ENCODE measurements at places on chromosomes 3 and 15.

- DNase-seq, result no peak
Observed at GRCh38 chr15:85743392-85744055, 51.2 kb downstream of the KLHL25 start.

- DNase-seq, result no peak
Observed at GRCh38 chr3:127634653-127635052, 5.7 kb downstream of the PODXL2 start.

- DNase-seq, result no peak
Observed at GRCh38 chr3:185813205-185813604, 11.6 kb downstream of the IGF2BP2 start.

GRCh38 chr15:94105760-94106159 lies 125.6 kb upstream of the MCTP2 start:
- no peak for DNase-seq

- no peak for DNase-seq
Observed at GRCh38 chr15:59420986-59421618, 16.9 kb upstream of the FAM81A start.

DNA sequence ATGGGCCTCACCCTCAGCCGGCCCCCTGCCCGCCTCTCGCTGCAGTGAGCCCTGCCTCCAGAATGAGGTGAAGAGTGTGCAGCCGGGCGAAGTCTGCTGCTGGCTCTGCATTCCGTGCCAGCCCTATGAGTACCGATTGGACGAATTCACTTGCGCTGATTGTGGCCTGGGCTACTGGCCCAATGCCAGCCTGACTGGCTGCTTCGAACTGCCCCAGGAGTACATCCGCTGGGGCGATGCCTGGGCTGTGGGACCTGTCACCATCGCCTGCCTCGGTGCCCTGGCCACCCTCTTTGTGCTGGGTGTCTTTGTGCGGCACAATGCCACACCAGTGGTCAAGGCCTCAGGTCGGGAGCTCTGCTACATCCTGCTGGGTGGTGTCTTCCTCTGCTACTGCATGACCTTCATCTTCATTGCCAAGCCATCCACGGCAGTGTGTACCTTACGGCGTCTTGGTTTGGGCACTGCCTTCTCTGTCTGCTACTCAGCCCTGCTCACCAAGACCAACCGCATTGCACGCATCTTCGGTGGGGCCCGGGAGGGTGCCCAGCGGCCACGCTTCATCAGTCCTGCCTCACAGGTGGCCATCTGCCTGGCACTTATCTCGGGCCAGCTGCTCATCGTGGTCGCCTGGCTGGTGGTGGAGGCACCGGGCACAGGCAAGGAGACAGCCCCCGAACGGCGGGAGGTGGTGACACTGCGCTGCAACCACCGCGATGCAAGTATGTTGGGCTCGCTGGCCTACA lies 8.5 kb downstream of the GRM2 start:
- DNase-seq, result no peak

- DNase-seq, result no peak
Observed at GRCh38 chr15:40081691-40082194, 26.9 kb downstream of the BMF start.

DNA sequence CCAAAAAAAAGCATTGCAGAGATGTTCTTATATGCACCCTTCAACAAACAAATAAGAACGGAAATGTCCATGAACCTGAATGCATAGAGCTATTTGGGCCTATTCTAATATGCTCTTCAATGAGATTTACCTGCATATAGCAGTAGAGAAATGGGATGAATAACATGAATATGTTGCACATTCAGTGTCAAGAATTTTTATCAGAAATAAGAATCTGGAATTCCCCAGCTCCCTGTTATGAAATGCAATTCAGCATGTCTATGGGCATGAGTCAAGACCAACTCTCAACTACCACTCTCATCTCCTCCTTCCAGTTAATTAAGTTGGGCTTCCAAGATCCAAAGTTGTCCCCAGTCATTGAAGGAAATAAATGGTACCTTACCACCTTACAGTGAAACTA lies 133.7 kb upstream of the ALCAM start:
- no peak for DNase-seq

- no peak for DNase-seq
Observed at GRCh38 chr15:68743256-68743655, 77.4 kb downstream of the ANP32A start.

GRCh38 chr15:53218666-53219580 lies 428.8 kb upstream of the ONECUT1 start:
- no peak for DNase-seq

GRCh38 chr15:75731248-75732151 lies 18.9 kb upstream of the CSPG4 start:
- DNase-seq, result no peak

- no peak for DNase-seq
Observed at GRCh38 chr3:177607589-177607988, 410.3 kb upstream of the TBL1XR1 start.

DNA sequence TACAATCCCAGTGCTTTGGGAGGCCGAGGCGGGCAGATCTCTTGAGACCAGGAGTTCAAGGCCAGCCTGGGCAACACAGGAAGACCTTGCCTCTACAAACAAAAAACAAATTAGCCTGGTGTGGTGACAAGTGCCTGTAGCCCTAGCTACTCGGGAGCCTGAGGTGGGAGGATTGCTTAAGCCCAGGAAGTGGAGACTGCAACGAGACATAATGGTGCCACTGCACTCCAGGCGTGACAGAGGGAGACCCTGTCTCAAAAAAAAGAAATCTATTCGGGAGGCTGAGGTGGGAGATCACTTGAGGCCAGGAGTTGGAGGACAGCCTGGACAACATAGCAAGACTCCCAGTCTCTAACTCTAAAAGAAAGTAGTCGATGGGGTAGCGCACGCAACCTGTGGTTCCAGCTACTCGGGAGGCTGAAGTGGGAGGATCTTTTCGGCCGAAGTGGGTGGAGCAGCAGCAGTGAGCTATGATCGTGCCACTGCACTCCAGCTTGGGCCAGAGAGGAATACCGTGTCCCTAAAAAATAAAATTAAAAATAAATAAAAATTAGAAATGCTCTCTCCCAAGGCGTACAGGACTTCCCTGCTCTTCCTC lies 775 bp downstream of the C3orf33 start:
- no peak for DNase-seq

GRCh38 chr3:170529346-170529745 lies 56.5 kb downstream of the SLC7A14 start:
- no peak for DNase-seq

DNA sequence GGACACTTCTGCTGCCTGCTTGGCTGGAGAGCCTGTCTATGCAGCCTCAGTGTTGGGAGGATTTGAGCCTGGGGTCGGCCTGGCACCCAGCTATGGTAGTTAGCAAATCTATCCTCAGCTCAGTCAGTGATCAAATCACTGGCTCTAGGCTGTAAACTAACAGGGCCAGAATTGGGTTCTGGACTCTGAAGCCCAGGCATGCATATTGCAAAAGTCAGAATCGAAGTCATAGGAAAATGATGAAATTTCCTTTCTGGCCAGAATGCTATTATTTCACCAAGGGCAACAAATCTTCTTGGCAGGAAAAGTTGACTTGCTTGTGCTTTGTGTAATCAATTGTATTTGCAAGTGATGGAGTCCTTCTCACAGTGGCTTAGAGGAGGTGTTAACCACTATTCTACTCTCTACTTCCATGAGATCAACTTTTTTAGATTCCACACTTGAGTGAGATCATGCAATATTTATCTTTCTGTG lies 482.6 kb upstream of the TPRG1 start:
- DNase-seq, result no peak

DNA sequence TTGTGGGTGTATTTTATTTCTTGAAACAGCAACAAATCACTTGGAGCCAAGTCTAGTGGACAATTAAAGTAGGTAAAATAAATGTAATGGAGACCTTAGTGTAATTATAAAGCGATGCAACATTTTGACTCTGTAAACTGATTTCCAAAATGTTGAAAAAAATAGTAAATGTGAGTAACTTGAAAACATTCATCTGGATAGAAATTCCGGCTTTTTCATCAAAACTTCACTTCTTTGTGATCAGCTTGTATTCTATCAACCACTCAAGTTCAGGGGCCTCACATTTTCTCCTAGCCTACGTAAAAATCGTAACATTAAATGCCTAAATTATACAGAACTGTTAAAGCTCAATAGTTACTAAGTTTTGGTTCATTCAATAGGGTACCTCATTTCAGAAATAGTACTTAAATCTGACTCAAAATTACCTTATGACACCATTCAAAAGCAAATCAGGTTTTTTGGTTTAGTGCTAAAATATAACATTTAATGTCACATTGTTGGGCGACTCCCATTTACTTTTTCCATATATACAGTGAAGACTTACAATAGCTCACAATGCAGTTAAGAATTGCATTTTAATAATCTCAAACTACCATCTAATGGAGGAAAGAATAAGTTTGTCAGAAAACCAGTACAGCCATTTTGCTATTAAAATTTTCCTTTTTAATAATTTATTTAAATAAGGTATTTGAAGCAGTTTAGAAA lies 12.7 kb downstream of the CCNL1 start:
- no peak for DNase-seq

DNA sequence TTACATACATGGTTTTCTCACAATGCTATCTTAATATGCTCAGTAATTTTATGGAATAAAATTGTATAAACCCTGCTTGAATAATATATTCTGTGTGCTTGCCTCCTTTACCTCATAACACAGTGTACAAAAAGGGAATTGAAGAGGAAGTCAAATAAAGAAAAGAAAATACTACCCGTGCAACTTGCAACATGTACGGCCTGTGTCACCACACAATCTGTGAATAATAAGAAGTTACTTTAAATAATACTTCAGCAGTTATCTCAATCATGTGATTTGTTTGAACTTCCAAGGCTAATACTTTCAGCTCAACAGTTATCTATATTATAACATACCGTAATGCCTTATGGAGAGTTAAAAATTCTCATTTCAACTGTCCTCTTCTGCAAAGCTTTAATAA lies 58.1 kb upstream of the SATB1 start:
- no peak for DNase-seq

GRCh38 chr3:58576716-58577115 lies 475 bp downstream of the FAM107A start:
- DNase-seq, result no peak

GRCh38 chr15:49814709-49815108 lies 193.9 kb downstream of the DTWD1 start:
- no peak for DNase-seq

DNA sequence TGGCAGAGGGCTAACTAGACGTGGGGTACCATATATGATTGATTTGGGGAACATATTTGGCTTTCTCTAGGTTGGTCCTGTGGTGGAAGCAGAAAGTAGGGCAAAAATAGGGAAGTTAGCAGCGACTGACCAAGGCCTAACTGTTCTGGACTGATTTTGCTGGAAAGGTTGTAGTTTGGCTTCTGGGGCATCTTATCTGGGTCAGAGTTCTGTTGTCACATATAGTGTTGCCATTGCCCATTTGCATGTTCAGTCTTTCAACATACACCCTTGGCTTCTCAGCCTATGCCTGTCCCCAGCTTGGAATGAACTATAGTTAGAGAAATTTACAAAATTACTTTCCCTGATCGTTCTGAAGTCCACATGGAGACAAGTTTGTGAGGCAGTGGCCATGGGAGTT lies 426.5 kb downstream of the TBC1D5 start:
- DNase-seq, result no peak

- no peak for DNase-seq
Observed at GRCh38 chr15:66860844-66861243, 158.8 kb downstream of the SMAD6 start.

GRCh38 chr15:95296643-95297042 lies 1033.9 kb upstream of the NR2F2 start:
- no peak for DNase-seq

DNA sequence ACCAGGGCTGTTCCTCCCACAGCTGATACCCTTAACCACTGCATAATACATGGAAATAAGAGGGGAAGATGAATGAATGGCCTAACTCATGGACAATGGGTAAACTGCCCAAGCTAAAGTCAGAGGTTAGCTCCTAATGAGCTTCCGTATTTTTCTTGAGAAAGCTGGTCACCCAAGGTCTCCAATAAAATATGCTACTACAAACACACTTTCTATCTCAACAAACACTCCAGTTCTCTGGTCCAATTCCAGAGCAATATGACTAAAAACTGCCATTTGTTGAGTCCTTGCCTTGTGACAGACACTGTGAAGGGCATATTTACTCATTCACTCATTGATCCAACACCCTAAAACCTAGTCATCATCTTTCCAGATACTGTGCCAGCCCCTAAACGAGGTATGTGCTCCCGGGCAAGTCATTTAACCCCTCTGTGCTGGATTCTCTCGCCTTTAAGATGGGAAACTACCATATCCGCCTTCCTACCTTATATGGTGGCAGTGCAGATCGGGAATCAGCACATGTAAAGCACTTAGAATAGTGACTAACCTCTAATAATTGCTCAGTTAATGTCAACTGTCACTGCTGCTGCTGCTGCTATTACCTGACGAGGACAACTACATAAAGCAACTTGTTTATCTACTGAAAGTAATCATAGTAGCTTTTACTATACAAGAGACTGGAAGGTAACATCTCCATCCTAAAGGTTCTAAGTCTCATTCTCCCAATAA lies 89.1 kb downstream of the XXYLT1 start:
- no peak for DNase-seq

- DNase-seq, result no peak
Observed at GRCh38 chr15:52436981-52437380, 91.7 kb downstream of the MYO5A start.

DNA sequence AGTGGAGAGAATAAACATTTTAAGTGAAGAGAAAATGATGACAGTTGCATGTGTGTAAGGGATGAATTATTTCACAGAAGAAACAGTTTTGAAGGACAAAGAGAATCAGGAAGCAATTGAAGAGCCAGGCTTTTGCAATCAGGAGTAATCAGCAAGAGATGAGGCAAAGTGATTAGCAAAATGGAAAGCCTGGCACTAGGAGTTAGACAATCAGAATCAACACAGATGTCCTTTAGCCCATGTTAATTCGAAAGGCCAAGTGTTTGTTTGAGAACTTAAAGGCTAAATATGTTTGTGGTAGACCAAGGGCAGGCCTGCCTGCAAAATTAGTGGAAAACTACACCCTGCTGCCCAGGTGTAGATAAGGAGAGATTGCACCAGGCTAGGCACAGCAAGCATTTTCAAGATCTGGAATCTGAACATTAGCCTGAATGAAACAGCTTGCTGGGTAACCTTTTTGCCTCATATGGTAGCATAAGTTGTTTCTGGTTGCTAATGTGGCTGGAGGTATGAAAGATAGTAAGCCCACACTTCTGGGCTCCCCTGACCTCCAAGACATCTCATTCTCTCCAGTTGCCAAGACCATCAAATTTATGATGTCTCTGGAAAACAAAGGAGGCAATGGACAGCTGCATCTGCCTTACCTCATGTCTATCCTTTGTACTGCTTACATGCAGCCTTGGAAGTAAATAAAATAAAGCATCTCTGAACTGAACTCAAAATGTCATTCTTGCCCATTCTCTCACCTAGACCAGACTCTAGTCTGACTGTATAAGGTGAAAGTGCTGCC lies 22.0 kb upstream of the LEKR1 start:
- no peak for DNase-seq

DNA sequence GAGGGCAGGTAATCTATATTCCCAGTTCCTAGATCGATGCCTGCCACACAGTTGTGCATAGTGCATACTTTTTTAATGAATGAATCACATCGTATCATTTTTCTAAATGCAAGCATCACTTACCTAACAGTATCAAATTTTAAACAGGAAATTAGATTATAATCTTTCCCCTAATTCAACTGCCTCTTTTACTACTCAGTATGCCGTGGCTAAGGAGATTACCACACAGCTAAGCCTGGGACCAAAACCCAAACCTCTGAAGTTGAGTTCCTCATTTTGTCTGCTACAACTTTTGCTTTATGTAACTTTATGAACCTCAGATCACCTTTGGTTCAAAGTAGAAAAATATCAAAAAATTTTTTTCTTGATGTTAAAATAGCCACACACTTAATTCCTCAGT lies 53.2 kb upstream of the FNDC3B start:
- DNase-seq, result no peak

- no peak for DNase-seq
Observed at GRCh38 chr3:101229681-101230080, 90.7 kb downstream of the IMPG2 start.
